ENCODE measurements at places on chromosomes 13 and 19.

- no peak for DNase-seq
Observed at GRCh38 chr13:53474878-53475277, 446.3 kb downstream of the OLFM4 start.

DNA sequence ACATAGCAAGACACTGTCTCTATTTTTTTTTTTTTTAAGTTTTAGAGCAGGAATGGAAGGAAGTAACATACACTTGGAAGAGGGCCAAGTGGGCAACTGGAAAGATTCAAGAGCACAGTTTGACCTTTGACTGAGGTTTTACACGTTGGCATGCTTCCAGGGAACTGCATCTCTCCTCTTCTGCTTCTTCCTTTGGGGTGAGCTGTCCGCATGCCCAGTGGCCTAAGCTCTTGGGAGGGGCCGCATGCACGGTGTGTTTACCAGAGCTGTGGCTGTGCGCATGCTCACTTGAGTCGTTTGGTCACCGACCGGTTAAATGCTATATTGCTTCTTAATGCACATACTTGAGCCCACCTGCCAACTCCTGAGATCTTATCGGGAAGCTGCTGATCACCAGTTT is 727.7 kb downstream of the UQCRFS1 start:
- DNase-seq, result no peak

DNA sequence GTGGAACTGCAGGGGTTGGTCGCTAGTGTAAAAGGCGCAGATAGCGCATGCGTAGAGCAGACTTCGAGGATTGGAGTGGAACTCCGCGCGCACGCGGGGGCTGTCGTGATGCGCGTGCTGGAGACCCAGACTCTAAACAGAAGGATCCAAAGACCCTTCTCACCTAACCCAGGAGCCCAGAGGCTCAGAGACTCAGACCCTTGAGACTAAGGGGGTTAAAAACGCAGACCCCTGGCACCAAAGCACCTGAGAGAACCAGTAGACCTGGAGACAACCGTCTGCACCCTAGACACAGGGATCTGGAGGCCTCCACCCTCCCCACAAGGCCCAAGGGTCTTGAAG is 567 bp upstream of the CTU1 start:
- DNase-seq, result no peak

DNA sequence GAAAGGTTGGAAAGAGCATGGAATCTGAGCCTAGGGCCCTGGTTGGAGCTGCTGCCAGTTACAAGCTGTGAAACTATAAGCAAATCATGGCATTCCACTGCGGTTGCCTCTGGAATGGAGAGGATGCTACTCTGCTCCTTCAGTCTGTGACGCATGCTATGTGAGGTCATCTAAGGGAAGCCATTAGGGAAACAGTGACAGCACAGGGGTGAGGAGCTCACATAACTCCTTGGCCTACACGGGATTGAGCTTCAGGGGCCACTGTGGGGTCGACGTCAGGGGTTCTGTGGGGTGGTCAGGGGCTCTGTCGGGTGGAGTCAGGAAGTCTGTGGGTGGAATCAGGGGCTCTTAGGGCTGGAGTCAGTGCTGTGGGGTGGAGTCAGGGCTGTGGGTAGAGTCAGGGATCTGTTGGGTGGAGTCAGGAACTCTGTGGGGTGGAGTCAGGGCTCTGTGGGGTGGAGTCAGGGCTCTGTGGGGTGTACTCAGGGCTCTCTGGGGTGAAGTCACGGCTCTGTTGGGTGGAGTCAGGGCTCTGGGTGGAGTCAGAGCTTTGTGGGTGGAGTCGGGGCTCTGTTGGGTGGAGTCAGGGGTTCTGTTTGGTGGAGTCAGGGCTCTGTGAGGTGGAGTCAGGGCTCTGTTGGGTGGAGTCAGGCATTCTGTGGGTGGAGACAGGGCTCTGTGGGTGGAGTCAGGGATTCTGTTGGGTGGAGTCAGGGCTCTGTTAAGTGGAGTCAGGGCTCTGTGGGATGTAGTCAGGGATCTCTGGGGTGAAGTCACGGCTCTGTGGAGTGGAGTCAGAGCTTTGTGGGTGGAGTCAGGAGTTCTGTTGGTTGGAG is 35.8 kb upstream of the MEDAG start:
- peak; percentile 72 for DNase-seq

DNA sequence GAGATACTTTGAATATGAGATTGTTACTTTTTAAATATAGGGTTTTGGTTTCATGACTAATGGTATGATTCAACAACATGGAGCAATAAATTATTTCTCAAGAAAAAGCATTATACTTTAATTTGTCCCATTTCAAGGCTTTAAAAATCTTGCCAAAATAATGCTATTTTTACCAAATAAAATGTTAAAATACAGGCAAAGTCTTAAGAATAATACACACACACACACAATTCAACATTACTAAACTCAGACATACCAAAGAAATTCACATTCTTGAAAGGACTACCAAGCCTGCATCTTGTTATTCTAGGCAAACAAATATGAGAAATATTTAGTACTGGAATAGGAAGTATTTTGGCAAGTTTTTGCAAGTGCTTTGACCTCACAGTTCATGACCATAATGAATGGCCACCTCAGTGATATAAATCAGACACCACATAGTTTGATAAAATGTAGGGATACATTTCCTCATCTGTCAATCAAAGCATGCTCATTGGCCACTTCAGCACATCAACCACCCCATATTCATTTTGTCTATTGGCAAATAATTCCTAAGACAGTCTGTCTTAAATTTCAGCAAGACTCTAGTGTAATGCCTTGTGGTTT is 107.2 kb downstream of the NALCN start:
- DNase-seq, result no peak

GRCh38 chr13:21960108-21960507 is 289.2 kb downstream of the FGF9 start:
- DNase-seq, result no peak

GRCh38 chr13:75303263-75303662 is 178.7 kb downstream of the TBC1D4 start:
- DNase-seq, result no peak

DNA sequence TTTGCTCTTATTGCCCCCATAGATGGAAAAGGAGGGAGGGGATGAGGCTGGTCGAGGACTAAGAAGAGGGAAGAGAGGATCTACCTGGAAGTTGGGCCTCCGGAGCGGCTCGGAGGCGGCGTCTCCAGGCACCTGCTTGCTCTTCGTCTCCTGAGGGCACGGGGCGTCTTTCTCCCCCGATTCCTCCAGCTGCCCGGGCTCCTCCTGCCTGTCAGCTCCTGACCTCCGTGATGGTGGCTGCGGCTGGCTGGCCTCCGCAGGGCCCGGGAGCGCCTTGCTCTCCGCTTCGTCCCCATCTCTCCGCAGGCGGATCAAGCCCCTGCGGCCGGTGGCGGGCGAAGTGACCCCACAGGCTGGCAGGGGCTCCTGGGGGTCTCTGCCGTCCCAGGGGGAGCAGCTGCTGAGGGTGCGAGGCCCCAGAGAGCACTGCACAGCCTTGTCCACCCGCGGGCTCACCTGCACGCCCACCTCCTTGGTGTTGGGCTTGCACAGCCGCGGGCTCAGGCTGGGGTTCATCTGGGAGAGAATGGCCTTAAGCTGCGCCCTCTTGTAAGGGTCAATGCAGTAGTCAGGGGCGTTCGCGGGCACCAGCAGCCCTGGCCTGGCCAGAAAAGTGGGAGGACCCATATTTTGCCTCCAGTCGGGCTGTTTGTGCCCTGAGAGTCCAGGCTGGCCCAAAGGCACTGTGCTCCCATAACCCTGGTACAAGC is 3.8 kb downstream of the ZAR1L start:
- DNase-seq, result no peak

DNA sequence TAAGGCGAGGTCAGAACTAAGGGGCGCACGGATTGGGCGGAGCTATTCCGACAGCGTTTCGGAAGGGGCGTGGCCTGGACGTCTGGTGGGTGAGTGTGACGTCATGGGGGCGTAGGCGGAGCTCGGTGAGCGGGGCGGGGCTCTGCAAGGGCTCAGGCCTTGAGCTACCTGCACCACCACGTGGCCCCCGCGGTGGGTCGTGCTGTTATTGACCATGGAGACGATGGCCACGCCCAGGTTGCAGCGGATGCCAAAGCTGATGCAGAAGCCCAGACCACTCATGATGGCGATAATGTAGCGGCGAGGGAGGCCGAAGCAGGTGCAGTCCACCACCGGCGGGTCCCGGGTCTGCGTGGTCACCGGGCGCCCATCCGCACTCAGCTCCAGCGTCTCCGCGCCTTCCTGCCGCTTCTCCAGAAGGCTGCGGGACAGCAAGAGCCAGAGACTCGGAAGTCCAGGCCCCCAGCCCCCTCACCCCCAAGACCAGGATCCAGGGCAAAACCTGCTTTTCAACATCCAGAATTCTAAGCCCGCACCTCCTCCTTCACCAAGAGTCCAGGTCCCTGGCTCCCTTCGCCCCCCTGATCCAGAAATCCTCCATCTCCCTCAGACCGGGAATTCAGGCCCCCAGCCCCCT is 4.8 kb downstream of the SLC17A7 start:
- DNase-seq, result peak; percentile 86

DNA sequence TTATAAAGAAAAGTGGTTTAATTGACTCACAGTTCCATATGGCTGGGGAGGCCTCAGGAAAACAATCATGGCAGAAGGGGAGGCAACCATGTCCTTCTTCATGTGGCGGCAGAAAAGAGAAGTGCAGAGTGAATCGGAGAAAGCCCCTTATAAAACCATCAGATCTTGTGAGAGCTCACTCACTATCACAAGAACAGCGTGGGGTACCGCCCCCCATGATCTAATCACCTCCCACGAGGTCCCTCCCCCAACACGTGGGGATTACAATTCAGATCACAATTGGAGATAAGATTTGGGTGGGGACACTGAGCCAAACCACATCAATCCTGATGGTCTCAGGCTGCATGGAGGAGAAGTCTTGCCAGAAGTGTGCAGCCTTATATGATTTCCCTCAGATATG is 26.0 kb downstream of the TM9SF2 start:
- DNase-seq, result peak; percentile 17

GRCh38 chr19:3471954-3472655 is 8.2 kb downstream of the SMIM24 start:
- peak; percentile 58 for DNase-seq

GRCh38 chr19:4054441-4055208 is 12.1 kb downstream of the ZBTB7A start:
- no peak for DNase-seq

DNA sequence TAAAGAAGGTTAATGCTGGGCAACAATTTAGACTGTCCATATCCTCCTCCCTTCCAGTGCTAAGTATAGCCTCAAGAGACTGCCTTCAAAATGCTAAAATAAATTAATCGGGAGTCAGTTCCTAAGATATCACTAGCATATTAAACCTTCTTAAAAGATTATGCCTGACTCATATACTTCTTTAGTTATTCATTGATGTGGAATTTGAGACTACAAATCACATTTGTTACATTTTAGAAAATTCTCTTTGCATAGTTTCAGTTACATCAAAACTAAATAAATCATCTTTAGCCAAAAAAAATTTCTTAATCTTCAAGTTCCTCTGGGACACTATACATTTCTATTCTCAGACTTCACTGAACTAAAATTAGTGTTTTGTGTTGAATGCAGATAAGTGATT is 769.1 kb downstream of the PCDH9 start:
- no peak for DNase-seq

GRCh38 chr13:81639984-81640582 is 1299.2 kb upstream of the SPRY2 start:
- no peak for DNase-seq

DNA sequence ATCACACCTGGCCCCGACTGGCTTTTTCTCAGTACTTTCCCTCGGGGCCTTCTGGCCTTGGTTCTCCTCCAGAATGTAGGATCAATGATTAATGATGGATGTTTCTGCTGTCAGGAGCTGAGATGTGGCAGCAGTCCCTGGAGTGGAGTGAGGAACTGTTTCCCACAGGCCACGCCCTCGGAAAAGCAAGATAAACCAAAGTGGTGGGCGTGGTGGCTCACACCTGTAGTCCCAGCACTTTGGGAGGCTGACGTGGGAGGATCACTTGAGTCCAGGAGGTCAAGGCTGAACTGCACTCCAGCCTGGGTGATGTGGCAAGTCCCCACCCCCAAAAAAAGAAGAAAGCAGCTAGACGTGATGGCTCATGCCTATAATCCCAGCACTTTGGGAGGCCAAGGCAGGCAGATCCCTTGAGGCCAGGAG is 7.1 kb upstream of the SHFL start:
- DNase-seq, result no peak

DNA sequence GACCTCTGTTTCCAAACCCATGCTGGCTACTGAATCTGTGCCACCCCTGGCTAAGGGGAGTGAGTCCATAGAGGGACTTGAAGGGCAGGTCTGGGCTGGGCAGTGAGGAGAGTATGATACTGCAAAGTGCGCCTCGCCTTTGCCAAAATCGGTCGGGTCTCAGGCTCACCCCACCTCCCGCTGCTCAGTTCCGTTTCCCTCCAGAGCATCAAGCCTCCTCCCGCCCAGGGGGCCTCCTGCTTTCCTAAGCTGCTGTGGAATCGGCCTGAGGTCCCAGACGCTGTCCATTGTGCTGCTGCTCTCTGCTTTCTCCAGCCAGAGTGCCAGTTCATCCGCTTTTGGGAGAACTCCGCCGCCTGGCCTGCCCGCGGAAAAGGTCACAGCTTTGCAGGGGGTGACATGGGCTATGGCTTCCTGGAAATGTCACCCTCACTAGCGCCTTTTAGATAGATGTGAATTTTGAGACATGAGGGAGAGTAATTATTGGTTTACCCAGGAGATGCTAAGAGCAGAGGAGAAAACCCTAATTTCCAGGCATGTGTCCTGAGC is 1418.4 kb downstream of the UQCRFS1 start:
- DNase-seq, result peak; percentile 21

DNA sequence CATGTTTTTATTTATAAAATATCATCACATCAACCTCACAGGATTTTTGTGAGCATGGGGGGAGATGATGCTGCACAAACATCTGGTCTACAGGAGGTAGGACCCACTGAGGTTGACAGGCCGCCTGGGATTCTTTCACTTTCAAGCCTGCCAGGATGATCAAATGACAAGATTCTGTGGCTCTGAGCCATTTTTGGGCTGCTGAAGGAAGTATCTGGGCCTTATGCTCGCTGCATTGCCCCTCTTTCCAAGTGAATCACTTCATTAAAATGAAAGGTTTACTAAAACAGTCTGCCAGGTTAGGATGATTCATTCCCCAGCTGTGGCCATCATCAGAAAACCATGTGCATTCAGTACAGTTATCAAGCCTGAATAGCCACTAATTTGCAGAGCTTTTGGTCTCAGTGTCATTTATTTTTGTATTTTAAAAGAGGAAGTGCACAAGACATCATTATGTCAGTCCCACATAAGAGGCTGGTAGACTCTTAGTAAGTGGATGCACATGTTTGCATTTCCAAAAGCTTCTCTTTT is 34.4 kb downstream of the STARD13 start:
- peak; percentile 6 for DNase-seq

DNA sequence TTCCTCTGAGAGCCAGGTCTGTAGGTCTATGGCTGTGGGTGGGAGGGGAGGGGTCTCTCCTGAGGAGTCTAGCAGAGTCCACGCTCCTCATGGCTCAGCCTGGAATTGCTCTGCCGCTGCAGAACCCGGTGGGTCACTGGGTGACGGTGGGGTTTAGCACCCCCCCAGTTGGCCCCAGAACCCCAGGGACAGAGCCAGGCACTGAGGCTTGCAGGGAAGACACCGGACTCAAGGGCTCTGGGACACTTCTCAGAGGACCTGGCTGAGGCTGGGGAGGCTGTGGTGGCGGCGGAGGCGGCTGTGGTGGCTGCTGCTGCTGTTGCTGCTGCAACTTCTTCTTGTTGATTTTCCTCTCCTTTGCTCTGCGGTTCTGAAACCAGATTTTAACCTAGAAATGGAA is 6.1 kb downstream of the CDX2 start:
- DNase-seq, result no peak

- DNase-seq, result no peak
Observed at GRCh38 chr13:73465617-73465971, 406.8 kb downstream of the KLF5 start.

Data from activated CD4-positive, alpha-beta T cell treated with anti-CD3 and anti-CD28 coated beads for 48 hours (primary cell).